OCI-LY7 (cell line): ENCODE measurements at places on chromosomes 7 and 10. TPM values are rescaled to one million over a fixed set of nuclear protein-coding genes. Genes with fewer than 3 reads are reported as not detected.

FOXI2 gene
- not detected in 2 replicates for total RNA-seq

TWIST1 gene
- not detected in 2 replicates for total RNA-seq

ADARB2 gene
- not detected in 2 replicates for total RNA-seq

FOXP2 gene
- total RNA-seq = not detected in 2 replicates

DNAJC12 gene
- total RNA-seq = 18.9 and 19.4 TPM in 2 replicates

XRCC2 gene
- 40.1 and 49.6 TPM in 2 replicates for total RNA-seq

EBF3 gene
- not detected in 2 replicates for total RNA-seq

NOS3 gene
- 0.30 and 0.78 TPM in 2 replicates for total RNA-seq

C7orf33 gene
- total RNA-seq = not detected in 2 replicates

WDFY4 gene
- 80.0 and 85.6 TPM in 2 replicates for total RNA-seq

STK31 gene
- total RNA-seq = 0.40 TPM in 1 of 2 replicates, not detected in the other

CYP26C1 gene
- total RNA-seq = 0.09 and 0.15 TPM in 2 replicates

NRP1 gene
- total RNA-seq = not detected in 2 replicates

ZNF107 gene
- total RNA-seq = 92.2 and 97.0 TPM in 2 replicates

NPY4R2 gene
- total RNA-seq = not detected in 2 replicates

SPDYE9 gene
- total RNA-seq = not detected in 2 replicates

GPR15LG gene
- not detected in 2 replicates for total RNA-seq

PNLIPRP1 gene
- total RNA-seq = not detected in 2 replicates

ZNF398 gene
- 14.2 and 15.5 TPM in 2 replicates for total RNA-seq

CAV2 gene
- not detected in 2 replicates for total RNA-seq

PCGF6 gene
- 12.3 and 12.6 TPM in 2 replicates for total RNA-seq
